OCI-M1 (cell line): ENCODE measurements at places on chromosomes 16 and 17.

GRCh38 chr16:58212824-58213655, 15.1 kb upstream of the CSNK2A2 start:
- no peak for DNase-seq

- DNase-seq: no peak
These were observed 230.4 kb downstream of the ZNF423 start for GRCh38 chr16:49625311-49626065.

DNA sequence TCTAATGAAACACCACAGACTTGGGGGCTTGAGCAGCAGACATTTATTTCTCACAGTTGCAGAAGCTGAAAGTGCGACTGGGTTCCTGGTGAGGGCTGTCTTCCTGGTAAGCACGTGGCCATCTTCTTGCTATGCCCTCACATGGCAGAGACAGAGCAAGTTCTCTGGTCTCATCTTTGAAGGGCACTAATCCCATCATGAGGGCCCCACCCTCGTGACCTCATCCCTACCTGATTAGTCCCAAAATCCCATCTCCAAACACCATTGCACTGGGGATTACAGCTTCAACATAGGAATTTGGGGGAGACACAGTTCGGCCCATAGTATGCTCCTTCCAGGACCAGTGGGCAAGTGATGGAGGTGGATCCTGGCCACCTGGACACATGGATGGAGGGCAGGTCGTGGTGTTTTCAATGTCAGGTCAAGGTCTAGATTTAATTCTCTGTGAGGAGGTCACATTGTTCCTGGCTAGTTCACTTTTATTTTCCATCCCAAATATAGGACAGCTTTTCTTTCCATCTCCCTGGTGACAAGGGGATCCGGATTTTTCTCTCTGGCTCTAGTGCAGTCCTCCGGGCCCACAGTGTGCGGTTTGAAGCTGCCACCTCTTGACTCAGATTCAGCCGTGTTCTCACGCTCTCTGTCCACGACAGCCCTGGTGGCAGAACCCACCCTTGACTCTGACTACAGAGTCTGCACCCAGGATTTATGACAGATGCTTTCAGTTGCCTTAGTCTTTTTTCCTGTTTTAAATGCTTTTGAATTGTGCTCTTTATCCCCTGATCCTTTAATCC, 160.5 kb upstream of the NOL11 start:
- DNase-seq: no peak

GRCh38 chr17:57706761-57707160, 38.3 kb downstream of the CCDC182 start:
- no peak for DNase-seq
